ENCODE measurements at places on chromosomes 12 and 14.

DNA sequence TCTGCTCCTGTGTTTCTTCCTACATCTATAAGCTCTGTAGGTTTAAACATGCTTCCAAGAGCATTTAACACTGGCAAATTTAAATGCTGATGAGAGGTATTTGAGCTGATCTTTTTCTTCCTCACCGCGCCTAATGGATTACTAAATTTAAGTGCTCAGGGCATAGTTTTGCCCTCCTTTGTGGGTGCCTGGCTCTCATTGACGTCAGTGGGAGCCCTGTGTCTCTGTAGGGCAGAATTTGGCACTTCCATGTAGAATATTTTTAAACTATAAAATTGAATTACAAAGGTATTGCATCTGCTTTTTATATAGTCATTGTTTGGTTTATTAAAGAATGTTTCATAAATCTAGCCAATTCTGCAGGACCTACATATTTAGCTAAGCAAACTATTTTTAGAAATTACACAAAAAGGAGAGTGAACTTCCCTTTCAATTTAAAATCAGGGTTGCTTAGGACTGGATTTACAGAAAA is 444.8 kb downstream of the AEBP2 start:
- DNase-seq = no peak

DNA sequence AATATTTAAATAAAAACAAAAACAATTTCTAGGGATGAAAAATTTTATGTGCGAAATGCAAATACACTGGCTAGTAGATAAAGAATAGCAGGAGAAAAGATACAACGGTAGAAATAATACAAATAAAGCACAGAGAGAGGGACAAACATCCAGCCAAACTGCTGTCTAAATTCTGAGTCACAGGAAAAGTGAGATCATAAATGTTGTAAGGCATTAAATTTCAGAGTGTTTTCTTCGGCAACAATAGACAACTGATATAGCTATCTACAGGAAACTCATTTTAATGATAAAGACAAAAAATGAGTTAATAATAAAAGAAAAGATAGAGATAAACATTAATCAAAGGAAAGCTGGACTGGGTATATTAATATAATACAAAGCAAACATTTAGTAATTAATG is 122.2 kb downstream of the NTS start:
- no peak for DNase-seq

GRCh38 chr12:63888908-63889635 is 44.6 kb downstream of the SRGAP1 start:
- DNase-seq = no peak

DNA sequence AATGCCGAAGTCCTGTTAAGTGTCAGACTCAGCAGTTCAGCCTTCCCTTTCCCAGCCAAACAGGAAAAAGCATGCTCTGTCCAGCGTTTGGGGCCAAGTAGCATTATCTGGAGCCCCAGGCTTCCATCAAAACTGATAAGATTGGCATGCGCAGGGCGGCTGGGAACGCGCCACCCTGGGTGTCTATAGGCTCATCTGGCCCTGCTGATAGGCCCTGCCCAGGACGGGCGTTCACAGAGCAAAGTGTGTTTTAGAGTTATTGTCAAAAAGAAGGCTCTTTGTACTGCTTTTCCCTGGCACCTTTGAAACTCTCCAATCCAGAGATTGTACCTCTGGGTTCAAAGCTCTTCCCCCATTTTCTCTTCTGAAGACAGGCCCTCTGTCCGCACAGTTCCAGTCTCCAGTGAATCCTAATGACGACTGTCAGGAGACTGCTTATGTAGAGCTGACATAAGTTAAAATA is at the start of gene ART4:
Gene ART4, minus strand, starts transcription at position 102 of the 463 bp plus-strand sequence. CDS start 413 bp downstream, outside the sequence.
- no peak for DNase-seq

- DNase-seq = no peak
These were observed 26.9 kb upstream of the FERMT2 start for GRCh38 chr14:52977798-52978197.

DNA sequence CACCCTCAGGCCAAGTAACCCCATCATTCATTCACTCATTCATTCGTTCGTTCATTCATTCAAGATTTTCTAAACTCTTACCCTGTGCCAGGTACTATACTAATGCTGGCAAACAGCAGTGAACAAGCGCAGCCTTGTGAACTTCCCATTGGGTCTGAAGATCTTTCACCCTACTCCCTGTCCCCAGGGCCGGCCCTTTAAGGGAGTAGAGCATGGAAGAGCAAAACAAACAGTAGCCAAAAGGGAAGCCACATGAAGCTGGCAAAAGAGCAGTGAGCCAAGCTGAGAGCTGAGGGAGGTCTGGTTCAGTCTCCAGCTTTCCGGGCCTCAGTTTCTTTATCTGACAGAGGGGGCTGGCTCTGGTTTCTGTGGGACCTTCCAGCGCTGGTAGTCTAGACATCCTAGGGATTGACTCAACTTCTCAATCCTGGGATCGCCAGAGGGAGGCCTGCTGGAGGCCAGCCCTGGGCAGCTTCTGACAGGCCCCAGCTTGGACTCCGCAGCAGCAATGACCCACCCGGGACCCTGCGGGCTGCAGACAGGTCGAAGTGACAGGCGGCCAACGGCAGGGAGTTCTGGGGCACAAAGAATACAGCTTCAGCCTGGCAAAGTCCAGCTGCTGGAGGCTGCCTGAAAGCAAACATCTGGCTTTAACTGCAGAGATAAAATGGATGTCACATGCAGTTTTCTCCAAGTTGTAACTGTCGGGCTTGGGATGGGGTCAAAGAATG is 27.1 kb downstream of the ACTN1 start:
- DNase-seq = no peak

- DNase-seq = no peak
These were observed 19.3 kb upstream of the KRT7 start for GRCh38 chr12:52213564-52214420.

- DNase-seq = no peak
These were observed 86.2 kb downstream of the IGF1 start for GRCh38 chr12:102394200-102394599.

- no peak for DNase-seq
These were observed 54.6 kb downstream of the ETV6 start for GRCh38 chr12:11704089-11704488.

DNA sequence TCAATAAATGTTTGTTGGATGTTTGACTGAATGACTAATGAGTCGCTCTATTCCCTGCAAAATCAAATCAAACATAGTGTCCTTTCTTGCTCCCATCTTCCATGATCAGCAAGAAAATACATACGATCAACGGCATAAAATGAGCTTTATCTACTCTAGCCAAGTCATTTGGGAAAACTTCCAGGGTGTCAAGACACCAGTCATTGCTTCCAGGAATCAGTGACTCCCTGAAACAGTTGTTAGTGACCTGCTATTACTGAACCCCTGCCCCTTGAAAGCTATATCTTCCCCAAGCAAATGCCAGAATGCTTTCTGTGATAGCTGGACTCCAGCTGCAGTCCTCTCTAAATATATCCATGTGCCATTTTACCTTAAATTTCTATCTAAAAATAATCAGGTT is 169.5 kb upstream of the SSTR1 start:
- DNase-seq = no peak

GRCh38 chr12:45224311-45224710 is 8.4 kb downstream of the ANO6 start:
- no peak for DNase-seq

Data from tibial nerve (tissue), 4 donors.